ENCODE measurements at places on chromosomes 12 and 14. TPM values are rescaled to one million over a fixed set of nuclear protein-coding genes. Genes with fewer than 3 reads are reported as not detected.

The LRCOL1 gene
- 0.81 TPM for total RNA-seq

The MFAP5 gene
- 3.8 TPM for total RNA-seq

The STON2 gene
- 22.8 TPM for total RNA-seq

The GLT1D1 gene
- total RNA-seq = 18.0 TPM

The NPAS3 gene
- 3.7 TPM for total RNA-seq

The STAC3 gene
- 12.0 TPM for total RNA-seq

The CLEC12A gene
- not detected for total RNA-seq

The TMEM121 gene
- 3.7 TPM for total RNA-seq

The PAPLN gene
- total RNA-seq = 24.5 TPM

The ACOT6 gene
- 1.2 TPM for total RNA-seq

The PSEN1 gene
- total RNA-seq = 65.7 TPM

The TCL1B gene
- total RNA-seq = 5.6 TPM

The PPP1R12A gene
- total RNA-seq = 113 TPM

The BEST3 gene
- total RNA-seq = 2.1 TPM

The FAM222A gene
- 75.7 TPM for total RNA-seq

The IKZF4 gene
- 10.7 TPM for total RNA-seq

The CNTN1 gene
- total RNA-seq = 12.0 TPM

The PTGER2 gene
- 4.0 TPM for total RNA-seq

The ASPG gene
- 3.7 TPM for total RNA-seq

The SDSL gene
- total RNA-seq = 15.9 TPM

The LMNTD1 gene
- total RNA-seq = 10.8 TPM

The SLC38A1 gene
- total RNA-seq = 1.6 TPM

The LHX5 gene
- total RNA-seq = not detected

The MANSC1 gene
- 24.7 TPM for total RNA-seq

The PPP1R3E gene
- total RNA-seq = 30.4 TPM

The GLIPR1L2 gene
- 17.9 TPM for total RNA-seq

The CDK2 gene
- total RNA-seq = 16.5 TPM

The ZC2HC1C gene
- 63.5 TPM for total RNA-seq

The KRT85 gene
- 0.74 TPM for total RNA-seq

The GALNT9 gene
- total RNA-seq = 1.1 TPM

The RDH5 gene
- total RNA-seq = 15.1 TPM

The WNT1 gene
- 1.4 TPM for total RNA-seq

The ZBTB25 gene
- total RNA-seq = 21.3 TPM

The ALX1 gene
- total RNA-seq = 0.25 TPM

Measured in testis (tissue), 5 donors.